ENCODE measurements at places on chromosomes 5 and 9.

DNA sequence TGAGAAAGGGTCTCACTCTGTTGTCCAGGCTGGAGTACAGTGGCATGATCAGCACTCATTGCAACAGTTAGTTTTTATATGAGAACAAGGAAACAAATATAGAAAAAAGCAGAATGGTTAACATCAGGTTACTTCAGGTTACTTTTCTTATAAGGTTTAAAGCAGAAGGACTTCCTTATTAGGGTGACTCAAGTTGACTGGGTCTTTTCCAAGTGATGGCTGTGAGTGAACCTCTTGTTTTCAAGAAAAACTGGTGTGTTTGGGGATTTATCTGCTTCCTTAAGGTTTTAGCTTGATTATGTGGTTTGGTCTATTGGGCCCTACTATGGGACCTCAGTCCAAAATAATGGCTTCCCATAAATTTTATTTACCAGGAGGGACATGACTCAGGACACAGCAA is 99.2 kb downstream of the ARRDC3 start:
- DNase-seq = no peak

DNA sequence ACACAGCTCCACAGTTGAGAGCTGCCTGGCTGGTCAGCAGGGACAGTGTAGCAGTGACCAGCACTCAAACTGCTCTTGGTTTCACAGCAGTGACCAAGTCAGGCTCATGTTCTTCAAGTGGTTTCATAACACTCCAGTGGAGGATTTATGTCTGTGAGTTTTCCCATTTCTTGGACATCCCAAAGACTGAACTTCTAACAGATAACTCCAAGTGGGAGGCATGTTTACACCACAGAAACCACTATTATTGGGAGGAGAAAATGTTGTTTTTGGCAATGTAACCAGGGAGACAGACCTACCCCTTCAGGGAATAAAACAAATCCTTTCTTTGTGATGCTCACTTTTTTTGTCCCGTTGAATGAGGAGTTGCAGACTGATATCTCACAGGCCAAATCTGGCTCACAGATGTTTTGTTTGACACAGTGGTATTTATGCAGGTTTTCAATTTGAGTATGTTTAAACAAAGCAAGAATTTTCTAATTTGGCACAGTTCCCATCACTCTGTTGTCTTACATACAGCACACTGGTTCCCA is 141.5 kb downstream of the RMI1 start:
- DNase-seq = no peak

DNA sequence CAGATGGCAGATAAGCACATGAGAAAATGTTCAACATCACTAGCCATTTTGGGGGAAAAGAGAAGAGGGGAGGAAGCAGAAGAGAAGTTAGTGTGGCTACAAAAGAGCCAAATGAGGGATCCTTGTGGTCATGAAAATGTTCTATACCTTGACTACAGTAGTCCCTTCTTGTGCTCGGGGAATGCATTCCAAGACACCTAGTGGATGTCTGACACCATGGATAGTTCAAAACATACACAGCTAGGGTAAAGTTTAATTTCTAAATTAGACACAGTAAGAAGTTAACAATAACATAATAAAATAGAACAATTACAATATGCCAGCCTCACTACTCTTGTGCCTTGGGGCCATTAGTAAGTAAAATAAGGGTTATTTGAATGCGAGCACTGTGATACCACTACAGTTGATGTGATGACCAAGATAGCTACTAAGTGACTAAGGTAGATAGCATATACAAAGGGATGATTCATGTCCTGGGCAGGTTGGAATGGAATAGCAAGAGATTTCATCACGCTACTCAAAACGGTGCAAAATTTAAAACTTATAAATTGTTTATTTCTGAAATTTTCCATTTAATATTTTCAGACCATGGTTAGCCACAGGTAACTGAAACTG is 344.1 kb downstream of the NR2F1-AS1 start:
- no peak for DNase-seq

DNA sequence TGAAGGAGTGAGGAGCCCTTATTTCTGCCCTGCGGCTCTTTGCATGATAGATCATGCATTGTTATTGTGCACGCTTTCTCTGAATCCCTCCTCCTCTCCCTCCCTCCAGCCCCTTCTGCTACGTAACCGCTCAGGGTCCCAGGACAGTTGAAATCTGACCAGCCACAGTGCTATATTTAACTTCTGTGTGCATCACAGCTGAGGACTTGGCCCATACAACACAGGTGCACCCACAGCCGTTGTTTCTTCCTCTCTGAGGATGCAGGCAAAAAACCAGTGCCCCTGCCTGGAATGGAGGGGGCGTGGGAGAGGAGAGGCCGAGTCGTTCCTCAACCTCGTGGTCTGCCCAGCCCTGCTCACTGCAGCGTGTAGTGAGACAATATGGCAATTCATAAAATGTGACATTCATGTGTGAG is 335.6 kb upstream of the CLINT1 start:
- no peak for DNase-seq

DNA sequence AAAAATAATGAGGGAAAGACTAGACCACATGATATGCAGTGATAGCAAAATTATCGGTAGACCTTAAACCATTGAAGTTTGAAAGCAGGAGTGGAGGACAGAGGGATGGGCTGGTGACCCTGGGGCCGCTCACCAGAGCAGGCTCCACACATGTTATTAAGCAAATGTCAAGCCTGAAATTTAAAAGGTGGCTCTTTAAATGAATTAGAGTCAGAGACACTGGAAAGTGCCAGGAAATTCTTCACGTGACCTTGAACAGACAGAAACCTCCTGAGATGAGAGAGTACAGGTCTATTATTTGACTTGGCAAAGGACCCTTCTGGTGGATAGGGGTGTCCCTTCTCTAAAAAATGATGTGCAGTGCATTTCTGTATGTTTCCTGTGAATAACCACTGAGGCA is 111.0 kb upstream of the CPEB4 start:
- no peak for DNase-seq

GRCh38 chr5:91478096-91478495 is 95.0 kb upstream of the ARRDC3 start:
- no peak for DNase-seq

DNA sequence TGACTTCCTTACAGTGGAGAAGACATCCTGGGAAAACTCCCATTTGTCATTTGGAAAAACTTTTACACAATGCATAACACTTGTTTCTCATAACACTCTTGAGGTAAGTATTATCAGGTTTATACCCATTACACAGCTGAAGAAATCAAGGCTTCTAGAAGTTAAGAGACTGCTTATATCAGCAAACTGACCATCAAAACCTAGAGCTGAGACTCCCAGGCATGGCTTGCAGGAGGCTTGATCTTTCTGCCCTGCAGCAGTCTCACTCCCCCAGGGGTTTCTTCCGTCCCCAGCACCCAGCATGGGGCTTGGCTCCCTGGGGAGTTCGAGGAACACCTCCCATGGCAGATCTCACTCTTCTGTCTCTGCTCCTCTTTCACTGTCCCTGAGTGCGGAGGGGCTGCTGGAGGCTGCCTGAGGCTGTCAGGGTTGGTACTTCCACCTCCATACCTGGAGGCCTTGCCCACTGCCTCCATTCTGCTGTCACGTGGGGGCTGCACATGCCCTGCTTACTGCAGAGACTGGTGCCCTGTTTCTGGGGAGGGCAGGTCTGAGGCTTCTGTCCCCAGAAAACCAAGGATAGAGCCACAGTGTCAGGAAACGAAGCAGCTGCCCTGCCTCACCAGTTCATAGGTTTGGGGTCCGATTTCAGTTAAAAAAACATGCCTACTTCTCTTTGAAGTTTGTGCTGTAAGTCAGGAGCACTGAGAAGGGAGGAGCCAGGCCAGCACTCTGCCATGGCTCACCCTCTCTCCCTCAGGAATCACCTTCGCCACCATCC is 202.5 kb downstream of the PAX5 start:
- no peak for DNase-seq

DNA sequence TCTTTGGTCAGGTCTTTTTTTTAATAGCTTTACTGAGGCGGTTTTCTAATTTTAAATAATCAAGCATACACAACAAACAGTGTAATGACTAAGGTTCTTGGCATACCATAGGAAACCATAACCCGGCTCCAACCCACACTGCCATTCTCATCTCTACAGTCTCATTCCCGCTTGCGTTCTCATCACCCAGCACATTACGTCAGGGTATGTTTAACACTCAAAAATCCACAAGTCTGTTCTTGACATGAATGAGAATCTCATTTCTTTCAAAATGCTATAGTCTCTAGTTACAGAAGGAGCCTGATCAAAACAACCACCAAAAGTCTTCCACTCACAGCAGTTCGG is 505 bp downstream of the C5orf34 start:
- DNase-seq = peak; percentile 67

DNA sequence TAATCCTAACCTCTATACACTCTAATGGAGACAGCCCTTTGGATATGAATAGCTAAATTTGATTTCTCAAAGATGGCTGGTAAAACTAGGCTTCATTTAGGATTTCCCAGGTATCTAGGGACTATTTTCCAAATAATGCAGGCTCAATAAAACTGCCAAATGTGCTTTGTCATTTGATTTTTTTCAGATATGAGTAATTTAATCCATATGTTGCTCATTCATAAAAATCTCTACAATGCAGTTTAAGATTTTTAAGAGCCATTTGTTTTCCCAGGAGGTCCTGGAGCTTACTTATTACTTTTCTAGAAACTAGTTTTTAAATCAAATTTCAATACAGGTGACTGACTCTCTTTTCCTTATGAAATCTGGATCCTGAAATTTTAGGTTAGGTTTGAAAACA is 349.3 kb upstream of the SLC24A2 start:
- no peak for DNase-seq

DNA sequence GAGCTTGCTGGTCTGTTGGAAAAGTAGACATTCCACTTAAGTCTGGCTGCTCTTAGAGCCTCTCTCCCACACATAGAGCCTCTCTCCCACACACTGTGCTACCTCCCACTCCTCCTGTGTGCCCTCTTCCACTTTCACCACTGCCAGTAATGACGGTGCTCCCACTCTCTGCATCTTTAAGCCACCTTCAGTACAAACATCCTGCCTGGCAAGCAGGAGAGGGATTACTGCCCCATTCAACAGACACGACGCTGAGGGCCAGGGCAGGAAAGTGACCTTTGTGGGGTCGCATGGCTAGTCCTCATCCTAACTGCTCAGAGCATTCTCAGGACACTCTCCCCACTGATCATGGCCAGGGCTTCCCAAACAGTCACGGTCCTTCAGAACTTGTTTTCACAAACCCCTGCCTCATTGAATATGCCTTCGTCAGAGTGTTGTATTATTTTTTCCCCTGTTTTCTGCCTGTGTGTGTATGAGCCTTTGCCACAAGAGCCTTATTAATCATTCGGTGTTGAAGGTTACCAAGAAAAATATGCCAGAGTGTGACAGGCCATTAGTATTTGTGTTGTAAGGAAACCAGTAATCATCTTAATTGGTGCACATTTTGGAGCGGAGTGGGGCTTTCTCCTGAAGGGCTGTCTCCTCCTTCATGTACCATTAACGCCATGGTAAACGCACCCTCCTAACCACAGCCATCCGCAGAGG is 87.1 kb upstream of the SAP30L start:
- no peak for DNase-seq

- DNase-seq = no peak
These were observed 1075.0 kb downstream of the CDH9 start for GRCh38 chr5:25963251-25964008.

DNA sequence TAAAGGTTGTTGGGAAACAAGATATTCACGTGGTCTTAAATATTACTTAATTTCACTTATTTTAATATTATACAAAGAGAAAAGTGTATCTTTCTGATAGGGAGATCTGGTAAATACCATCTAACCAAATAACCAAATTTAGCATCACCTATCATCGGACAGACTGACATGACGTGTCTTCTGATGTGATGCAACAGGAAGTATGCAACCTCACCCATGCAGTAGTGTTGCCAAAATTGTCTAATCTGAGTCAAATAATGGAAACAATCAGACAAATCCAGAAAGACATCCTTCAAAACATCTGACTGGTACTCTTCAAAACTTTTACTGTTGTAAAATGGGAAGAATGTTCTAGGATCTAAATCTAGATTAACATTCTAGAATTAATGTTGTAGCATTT is 148.0 kb downstream of the FGF1 start:
- DNase-seq = no peak

DNA sequence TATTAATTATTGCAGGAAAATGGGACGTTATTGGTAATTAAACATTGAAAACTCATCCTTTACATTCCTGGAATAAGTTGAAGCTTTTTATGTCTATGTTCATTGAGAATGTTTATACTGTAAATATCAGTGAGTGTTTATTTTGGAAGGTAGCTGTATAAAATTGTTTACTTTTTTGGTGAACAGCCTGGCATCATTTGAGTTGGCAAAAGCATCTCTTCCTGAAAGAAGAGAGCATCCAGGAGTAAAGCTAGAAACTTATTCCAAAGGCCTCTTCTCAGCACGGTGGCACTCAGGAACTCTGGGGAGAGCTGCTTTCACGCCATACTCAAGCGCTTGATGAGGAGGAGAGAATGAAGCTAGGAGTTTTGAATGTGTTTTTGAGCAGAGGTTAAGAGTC is 79.9 kb downstream of the GAPVD1 start:
- no peak for DNase-seq

GRCh38 chr5:122358372-122358979 is 46.4 kb downstream of the SNCAIP start:
- DNase-seq = no peak

GRCh38 chr5:152477536-152477935 is 72.5 kb upstream of the NMUR2 start:
- no peak for DNase-seq

DNA sequence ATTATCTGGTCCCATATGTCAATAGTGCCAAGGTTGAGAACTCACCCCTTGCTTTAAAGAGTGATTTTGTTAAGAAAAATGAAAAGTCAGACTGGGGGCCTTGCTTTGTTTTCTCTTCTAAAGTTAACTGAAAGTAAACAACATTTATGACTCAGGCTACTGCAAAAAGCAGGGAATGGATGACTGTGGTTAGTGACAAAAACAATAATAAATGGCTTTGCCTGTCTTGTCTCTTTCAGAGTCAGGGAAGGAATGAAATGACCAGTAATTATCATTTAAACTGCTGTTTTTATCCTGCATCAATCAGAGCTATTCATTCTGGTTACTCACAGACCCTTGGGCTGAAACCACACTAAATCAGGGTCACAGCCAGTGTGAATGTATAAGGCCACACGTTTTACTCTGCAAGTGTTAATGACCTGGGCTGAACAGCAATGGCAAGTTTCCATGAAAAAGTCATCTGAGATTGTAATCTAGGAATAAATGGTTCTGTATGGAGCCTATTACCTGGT is 112.2 kb downstream of the ZNF608 start:
- DNase-seq = no peak

GRCh38 chr9:34869390-34869789 is 88.7 kb upstream of the PHF24 start:
- no peak for DNase-seq

GRCh38 chr5:168656633-168657032 is 77.5 kb upstream of the PANK3 start:
- DNase-seq = no peak

- DNase-seq = no peak
These were observed 18.7 kb upstream of the CARNMT1 start for GRCh38 chr9:75046725-75047345.

GRCh38 chr9:133509179-133510083 is 15.3 kb downstream of the MYMK start:
- no peak for DNase-seq

DNA sequence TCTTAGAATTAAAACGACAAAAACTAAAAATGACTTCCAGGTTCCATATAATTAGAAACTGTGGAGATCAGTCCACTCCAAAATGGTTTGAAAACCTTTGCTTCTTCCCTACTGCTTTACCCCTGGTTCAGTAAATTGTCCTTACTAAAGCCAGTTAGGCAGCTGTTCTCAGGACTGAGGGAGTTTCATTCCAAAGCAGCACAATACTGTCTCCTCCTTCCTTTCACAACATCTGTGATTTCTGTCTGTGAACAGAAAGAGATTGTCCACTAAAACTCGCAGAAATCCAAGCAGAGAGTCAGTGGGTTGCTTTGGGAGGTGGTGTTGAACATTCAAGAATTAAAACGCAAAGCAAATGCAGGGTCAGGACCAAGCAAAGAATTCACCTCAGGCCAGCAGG is 740.8 kb upstream of the ZNF608 start:
- no peak for DNase-seq
